ENCODE measurements at places on chromosomes 16 and 17. TPM values are rescaled to one million over a fixed set of nuclear protein-coding genes. Genes with fewer than 3 reads are reported as not detected.
A peak's percentile ranks its signal among the peaks of the same experiment; 100 is the strongest.

Gene CLN3
- total RNA-seq = 21.3 TPM

DNA sequence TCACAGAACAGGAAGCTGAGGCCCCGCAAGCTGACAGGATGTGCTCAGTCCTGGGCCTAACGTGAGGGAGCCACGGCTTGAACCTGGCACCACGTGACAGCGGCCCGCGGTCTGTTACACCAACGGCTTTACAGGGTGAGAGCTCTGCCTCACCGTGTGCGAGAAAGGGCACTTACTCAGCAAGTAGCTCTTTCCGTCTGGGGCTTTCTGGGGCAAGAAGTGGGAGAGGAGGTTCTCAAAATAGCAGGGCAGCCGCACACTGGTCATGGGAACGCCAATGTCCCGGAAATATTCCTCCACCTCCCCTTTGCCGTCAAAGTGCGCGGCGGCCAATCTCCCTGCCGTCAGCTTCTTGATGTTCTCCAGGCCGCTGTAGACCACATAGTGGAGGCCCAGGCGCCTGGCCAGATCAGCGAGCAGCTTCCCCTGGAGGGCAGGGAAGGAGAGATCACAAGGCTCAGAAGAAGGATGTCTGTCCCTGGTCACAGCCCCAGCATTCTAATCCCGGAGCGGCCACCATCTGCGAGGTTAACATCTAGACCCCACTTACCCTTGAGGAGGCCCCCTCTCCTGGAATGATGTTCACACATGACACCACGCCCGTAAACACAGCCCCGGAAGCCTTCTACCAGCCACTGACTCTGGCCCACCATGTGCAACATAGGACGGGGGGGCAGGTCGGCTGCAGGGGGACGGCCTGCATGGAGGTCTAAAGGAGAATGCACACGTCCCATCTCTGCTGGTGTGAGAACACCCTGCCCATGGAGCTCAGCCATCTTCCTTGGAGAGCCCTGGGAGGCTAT is 8.2 kb downstream of the NMRAL1 start:
- DNase-seq = no peak

GRCh38 chr16:83900571-83900970 is 1.7 kb downstream of the MLYCD start:
- DNase-seq = no peak

- DNase-seq = no peak
Observed at GRCh38 chr17:39751637-39752036, 13.9 kb downstream of the GRB7 start.

Gene ARL5C
- total RNA-seq = not detected

Gene CACNG5
- total RNA-seq = not detected

Gene KRT34
- 6.7 TPM for total RNA-seq

Gene MYH2
- total RNA-seq = not detected

GRCh38 chr16:12436201-12436657 is 367.5 kb downstream of the CPPED1 start:
- DNase-seq = no peak

GRCh38 chr16:24686678-24687077 is 42.8 kb upstream of the TNRC6A start:
- DNase-seq = no peak

DNA sequence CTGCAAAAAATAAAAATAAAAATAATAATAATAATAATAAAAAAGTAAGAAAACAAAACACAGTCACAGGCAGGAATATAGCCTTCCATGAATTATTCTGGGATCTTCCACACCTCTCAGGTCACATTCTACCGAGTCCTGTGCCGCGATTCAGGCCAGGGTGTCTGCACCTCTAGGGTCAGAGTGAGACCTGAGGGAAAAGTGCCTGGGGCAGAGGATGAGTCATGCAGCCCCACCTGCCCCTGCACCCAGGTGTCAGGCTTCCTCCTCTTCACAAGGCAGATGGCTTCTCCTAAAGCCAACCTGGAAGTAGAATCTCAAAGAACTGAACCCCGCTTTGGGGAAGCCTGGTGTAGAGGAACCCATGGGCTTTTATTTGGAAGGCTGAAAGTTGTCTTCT is 283.7 kb downstream of the CPPED1 start:
- DNase-seq = no peak

- peak; percentile 49 for DNase-seq
Observed at GRCh38 chr17:48374650-48375230, 55.3 kb downstream of the SKAP1 start.

DNA sequence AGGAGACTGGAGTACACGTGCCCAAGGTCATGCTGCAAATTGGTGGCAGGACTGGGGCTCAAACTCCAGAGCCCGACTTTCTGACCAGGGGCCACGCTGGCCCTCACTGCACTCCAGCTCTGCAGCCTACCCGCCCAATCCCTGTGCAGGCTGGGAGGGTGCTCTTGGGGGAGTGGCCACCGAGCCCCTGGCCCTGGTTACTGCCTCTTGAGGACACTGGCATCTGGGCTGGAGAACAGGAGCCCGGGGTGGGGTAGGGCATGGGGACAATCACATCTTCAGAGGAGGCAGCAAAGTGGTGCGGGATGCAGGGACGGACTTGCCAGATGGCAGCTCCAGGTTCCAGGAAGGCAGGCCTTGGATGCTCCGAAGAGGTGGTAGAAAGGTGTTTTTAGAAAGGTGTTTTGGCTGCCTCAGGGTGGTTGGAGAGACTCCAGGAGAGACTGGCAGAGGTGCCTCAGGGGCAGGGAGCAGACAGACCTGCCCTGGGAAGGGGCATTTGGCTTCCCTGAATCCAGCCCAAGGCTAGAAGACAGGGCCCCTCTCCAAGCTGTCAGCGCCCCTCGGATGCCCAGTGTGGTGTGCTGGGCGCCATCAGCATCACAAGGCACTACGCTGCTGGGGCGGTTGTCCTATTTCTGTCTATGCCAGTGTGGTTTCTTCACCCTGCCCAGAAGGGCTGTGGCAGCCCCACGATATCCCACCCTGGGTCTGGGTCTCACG is 220.6 kb downstream of the NTN1 start:
- DNase-seq = no peak

- no peak for DNase-seq
Observed at GRCh38 chr17:76734080-76734840, 2.9 kb downstream of the SRSF2 start.

DNA sequence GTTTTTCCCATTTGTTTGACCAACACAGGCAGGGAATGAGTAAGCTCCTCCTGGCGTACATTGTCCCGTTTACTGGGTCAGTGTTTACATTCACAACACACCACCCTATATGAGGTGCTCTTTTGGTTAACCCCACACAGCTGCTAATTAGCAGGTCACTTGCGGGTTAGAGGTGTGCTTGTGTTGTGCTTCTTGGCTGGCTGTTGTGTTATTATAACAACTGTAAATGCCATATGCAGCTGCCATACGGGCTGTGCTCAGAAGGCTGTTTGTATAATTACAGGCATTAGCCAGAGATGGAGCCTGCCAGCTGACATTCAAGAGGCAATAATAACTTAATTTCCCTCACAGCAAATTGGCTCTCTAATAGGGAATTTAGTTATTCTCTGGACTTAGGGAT is 205.1 kb upstream of the ELAC2 start:
- DNase-seq = no peak

GRCh38 chr16:54657709-54658102 is 273.0 kb upstream of the IRX5 start:
- DNase-seq = no peak

Gene DOC2A
- 0.62 TPM for total RNA-seq

GRCh38 chr17:58309918-58310259 is 18.7 kb downstream of the TSPOAP1 start:
- DNase-seq = no peak

DNA sequence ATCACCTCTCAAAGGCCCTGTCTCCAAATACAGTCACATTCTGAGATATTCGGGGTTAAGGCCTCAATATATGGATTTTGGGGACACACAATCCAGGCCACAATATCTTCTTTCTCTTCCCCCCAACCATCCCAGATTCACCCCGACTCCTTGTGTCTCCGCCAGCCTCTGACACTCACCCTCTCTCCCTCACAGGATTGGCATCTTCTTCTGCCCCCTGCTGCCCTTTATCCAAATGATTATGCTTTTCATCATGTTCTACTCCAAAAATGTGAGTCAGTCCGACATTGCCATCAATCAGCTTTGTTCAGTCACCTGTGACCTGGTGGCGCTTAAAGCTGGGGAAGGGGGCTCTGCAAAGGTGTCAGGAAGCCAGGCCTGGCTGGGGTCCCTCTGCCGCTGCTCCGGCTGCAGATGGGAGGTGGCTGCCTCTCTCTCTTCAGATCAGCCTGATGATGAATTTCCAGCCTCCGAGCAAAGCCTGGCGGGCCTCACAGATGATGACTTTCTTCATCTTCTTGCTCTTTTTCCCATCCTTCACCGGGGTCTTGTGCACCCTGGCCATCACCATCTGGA is 35.1 kb downstream of the GDE1 start:
- peak; percentile 26 for DNase-seq

GRCh38 chr17:57537524-57538410 is 207.3 kb downstream of the CCDC182 start:
- no peak for DNase-seq

- peak; percentile 97 for DNase-seq
Observed at GRCh38 chr16:29029168-29029994, 44.5 kb downstream of the LAT start.

GRCh38 chr16:84245956-84246678 is 6.3 kb upstream of the KCNG4 start:
- DNase-seq = no peak

- peak; percentile 57 for DNase-seq
Observed at GRCh38 chr16:19907161-19907992, 22.7 kb upstream of the GPRC5B start.

DNA sequence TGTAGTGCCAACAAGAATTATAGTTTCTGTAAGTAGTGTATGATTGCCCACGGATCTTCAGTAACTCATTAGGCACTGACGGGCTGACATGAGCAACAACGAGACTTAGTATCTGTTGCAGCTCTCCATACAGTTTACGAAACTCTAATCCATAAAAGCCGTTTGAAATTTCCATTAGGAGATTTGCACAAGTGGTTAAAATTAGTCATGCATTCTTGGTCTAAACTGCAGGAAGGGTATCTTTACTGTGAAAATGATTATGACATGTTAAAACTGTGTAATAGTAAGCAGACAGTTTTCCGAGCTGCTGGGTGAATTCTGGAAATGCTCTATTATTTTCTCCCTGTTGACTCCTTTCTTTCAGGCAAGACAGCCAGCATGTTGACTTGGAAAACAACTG is 605.0 kb downstream of the WWOX start:
- no peak for DNase-seq

DNA sequence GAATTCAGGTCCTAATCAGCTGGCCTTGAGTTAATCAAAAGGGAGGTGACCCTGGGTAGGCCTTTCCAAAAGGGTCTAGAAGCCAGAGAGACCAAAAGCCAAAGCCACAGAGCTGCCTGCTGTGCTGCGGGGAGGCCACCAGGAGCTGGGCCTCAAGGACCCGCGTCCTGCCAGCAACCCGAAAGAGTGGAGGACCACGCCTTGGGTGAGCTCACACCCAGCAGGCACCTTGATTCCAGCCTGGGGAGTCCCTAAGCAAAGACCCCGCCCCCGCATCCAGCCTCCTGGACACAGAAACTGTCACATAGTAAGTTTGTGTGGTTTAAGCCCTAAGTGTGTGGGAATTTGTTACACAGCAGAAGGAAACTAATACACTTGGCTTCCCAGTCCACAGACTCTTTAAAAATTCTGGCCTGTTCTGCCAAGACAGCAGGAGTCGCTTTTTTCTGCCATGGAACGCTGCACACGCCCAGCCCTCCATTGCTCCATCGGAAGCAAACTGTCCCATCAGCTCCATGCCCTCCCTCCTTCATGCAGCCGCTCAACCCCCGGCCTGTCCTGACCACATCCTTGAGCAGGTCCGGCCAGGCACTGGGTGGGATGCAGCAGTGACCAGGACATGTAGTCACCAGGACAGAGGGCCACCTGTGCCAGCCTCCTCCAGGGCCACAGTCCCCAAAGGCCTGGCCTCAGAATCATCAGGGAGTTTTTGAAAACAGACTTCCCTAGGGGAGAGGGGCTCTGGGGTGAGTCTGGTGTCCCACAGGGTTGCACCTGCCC is 20.9 kb upstream of the RASD1 start:
- DNase-seq = no peak

Gene SLC2A4
- not detected for total RNA-seq
